ENCODE measurements at places on chromosomes 12 and 14.

DNA sequence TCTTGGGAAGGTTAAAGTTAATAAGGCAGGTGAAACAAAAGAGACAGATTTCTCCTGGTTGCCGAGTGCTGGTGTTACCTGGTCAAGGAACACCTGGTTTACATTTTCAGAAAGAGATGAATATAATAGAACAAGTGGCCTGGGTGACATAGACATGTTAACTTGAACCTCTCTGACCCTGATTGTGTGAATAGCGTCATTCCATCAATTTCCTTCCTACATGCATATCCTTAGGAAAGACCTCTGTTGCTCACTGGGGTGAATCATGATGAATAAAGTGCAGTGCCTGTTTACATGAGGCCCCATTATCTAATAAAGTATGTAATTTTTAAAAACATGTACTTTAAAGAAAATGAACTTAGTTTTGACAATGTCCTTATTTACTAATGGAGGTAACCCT lies 1822.9 kb upstream of the FLRT2 start:
- no peak for DNase-seq

DNA sequence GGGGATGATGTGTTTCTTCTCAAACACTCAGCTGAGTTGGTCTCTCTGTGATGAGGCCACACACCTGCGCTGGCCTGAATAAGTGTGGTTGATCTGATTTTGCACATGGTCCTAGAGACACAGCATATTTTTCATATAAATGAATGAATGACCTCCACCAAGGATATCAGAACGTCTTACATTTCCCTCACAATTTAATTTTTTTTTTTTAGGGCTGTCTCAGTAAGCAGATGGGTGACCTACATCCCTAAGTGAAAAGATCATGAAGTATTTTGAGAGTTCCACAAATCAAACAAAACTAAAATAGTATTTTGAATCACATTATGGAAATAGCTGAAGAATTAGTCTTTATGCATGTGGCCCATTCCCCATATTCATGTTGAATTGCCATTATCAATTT lies 333.7 kb upstream of the TMTC1 start:
- DNase-seq = no peak

DNA sequence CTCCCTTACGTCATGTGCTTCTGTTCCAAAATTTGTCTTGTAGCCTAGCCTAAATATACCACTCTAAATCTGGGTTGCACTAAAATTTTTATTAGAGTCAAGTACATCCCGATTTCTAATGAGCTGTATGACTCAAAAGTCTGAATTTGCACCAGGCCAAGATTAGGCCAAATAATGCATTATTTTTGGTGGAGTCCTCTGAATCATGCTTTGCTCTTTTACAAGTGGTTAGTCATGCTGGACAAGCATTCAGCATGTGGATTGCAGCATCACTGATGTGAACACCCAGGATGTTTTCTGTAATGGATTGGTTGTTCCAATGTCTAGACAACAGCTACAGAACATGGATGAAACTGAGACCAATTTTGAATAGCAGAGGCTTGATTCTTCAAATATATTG lies 23.7 kb downstream of the HEBP1 start:
- DNase-seq = peak; percentile 85

- DNase-seq = no peak
Measured at GRCh38 chr14:72621387-72622065, 272.4 kb downstream of the DPF3 start.

GRCh38 chr14:93005135-93005813 lies 82.3 kb downstream of the CHGA start:
- no peak for DNase-seq

- DNase-seq = peak; percentile 74
Measured at GRCh38 chr12:76266797-76267196, 81.4 kb downstream of the BBS10 start.

DNA sequence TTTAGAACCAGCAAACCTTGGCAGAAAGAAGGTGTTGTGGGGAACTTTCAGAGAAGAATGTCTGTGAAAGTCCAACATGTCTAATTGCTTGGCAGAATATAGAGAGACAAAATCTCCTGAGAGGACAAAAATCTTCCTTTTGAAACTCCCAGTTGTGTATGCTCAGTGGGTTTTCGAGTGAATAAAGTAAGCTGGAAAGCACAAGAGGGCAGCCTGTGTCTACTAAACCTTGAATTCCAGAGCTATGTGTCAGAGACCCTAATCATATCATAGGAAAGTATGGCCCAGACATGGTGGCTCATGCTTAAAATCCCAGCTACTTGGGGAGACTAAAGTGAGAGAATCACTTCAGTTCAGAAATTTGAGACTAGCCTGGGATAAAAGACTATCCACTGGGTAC lies 661.2 kb downstream of the SLC16A7 start:
- DNase-seq = peak; percentile 43

GRCh38 chr12:24113701-24114100 lies 164.2 kb upstream of the SOX5 start:
- no peak for DNase-seq

DNA sequence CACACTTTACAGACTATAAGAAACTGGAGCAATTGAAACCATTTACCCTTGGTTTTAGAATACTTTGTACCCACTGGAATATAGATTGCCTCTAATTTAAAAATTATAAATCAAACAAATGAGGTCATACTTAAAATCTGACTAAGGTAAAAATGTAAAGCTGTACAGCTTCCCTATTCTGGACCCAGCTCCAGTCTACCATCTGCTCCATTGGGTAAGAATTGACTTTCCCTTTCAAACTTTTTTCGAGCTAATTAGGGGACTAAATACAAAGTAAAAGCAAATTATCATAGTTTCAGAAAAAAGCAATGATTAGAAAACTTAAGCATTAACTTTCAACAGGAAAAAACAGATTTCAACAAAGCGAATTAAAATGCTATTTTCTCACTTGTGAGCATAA lies 4.3 kb downstream of the KRR1 start:
- no peak for DNase-seq

- no peak for DNase-seq
Measured at GRCh38 chr12:112852127-112852526, 54.6 kb upstream of the OAS1 start.

GRCh38 chr12:116273813-116274550 lies 3.5 kb downstream of the MED13L start:
- no peak for DNase-seq

- no peak for DNase-seq
Measured at GRCh38 chr12:130438711-130439110, 101.0 kb downstream of the PIWIL1 start.

GRCh38 chr12:56808954-56809353 lies 45.8 kb downstream of the HSD17B6 start:
- peak; percentile 92 for DNase-seq

DNA sequence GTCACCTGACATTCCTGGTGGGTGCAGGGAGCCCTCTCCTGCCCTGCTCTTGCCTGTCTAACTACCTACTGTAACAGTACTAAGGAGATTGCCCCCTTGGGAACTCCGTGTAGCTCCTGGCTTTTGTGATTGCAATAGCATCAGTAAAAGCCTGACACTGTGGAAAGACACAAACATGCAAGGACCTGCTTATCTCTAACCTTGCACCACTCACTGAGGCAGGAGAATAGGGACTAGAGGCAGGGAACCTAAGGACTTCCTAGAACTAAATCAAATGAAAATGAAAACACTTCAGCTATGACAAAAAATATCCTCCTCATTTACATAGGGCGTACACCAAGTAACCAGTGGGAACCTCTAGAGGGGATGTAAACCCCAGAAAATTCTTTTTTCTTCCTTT lies 28.5 kb downstream of the TUBA1A start:
- no peak for DNase-seq

GRCh38 chr12:79298506-79298905 lies 392.3 kb downstream of the PAWR start:
- peak; percentile 6 for DNase-seq

DNA sequence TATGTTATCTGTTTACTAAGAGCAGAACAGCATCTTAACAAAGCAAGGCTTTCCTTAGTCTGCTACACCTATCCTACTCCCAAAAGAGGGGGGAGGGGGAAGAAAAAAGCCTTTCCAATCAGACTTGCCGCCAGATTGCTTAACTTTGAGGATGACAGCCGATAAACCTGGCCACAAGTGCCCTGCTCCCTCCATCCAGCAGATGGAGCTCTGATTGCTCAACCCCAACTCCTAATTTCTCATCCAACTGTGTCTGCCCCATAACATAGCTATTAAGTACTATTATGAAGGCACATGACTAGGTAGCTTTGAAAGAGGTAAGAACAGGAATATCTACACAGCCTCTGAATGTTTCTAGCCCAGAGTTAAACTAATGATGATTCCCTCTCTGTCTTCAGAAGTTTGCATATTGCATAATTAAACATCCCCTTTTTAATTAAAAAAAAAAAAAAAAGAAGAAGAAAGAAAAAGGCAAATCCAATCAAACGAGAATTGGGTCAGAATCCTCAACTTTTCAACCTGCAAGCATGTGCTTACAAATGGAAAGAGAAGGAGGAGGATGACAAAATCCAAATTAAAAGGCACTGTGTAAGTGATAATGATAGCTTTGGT lies 247.4 kb downstream of the GALC start:
- DNase-seq = peak; percentile 66

DNA sequence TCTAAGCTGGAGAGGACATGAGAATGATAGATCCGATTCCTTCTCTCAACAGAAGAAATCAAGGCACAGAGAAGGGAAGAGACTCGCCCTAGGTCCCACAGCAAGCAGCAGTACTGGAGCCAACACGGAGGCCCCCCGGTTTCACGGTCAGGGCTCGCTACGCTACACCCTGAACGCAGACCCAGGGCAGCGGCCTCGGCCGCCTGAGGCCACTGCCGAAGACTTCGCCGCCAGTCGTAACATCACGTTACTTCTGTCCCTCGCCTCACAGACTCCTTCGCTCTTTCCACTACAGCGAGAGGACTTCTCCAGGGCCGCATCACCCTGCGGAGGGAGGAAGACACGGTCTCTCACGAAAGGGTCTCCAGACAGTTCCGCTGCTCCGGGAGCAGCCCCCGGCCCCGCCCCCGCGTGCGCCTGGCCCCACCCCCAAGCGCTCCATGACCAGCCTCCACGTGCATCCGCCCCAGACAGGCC lies 411 bp upstream of the DCAF4 start:
- no peak for DNase-seq

- DNase-seq = no peak
Measured at GRCh38 chr14:68449561-68450181, 343.2 kb downstream of the ZFP36L1 start.

DNA sequence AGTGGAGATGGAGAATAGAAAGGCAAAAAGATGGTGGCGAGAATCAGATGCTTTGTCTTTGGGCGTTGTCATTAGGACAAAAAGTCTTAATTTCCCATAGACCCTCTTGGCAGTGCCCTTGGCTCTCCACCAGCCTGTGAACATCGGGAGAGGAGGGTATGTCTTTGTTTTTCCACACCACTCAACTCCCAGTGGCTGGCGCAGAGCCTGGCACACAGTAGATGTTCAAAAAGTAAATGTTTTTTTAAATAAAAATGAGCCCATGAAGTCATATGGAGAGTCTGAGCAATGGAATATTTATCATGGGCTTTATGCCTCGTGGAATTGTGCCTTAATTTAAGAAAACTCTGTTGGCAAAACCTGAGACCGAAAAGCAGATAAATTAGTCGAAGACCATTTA lies 90.4 kb downstream of the SRGAP1 start:
- DNase-seq = no peak

- DNase-seq = no peak
Measured at GRCh38 chr12:1173781-1174617, 183.0 kb downstream of the ERC1 start.

- DNase-seq = no peak
Measured at GRCh38 chr12:77087427-77087826, 22.1 kb upstream of the E2F7 start.

DNA sequence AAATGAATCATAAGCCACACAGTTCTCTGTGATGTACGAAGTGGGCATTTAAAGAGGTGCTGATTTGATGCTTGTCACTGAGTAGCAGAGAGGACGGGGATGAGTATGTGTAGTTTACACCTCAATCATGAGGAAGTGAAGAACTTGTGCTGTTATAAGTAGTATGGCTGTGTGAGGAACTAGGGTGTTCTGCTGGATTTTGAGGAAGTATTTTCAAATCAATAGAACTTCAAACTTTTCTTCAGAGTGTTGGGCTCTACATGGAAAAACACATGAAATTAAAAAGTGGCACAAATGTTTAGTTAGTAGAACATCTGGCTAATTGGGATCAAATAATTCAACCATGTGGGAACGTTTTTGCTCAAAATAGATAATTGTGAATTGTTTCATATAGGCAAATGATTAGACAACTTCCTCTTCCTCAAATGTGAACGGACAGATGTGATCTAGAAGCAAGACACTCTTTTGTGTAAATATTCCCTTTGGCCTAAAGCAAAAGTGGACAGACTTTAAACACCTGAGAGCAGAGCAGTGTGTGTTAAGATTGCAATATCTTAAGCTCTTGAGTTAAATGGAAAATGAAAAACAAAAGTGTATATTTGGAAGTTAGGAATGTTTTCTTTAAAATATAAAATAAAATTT lies 168.5 kb downstream of the NAV3 start:
- no peak for DNase-seq

DNA sequence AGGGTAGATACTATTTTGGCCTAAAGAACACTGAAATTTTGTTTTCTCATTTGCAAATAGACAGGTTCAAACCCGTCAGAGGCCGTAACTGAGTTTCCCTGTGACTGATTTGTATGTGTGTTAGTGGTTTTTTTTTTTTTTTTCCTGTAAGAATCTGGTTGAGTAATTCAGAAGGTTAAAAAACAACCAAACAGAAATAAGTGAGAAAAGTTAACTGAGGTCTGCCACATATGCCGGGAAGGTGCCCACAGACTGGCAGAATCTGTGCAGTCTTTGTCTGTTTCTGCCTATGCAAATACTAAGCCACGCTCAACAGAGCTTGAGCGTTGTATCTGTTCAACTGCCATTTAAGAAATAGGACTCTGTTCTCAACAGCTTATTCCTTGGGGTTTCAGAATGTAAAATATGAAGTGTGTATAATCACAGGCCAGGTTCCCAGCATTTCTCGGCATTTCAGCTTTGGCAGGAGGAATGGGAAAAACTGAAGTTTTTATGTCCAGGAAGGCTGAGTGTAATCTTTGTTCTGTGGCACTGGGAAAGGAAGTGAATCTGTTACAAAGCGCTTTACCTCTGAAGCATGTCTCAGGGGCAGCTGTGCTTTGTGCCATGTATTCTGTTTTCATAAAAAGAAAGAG lies 181.9 kb downstream of the PRKCH start:
- DNase-seq = peak; percentile 80

DNA sequence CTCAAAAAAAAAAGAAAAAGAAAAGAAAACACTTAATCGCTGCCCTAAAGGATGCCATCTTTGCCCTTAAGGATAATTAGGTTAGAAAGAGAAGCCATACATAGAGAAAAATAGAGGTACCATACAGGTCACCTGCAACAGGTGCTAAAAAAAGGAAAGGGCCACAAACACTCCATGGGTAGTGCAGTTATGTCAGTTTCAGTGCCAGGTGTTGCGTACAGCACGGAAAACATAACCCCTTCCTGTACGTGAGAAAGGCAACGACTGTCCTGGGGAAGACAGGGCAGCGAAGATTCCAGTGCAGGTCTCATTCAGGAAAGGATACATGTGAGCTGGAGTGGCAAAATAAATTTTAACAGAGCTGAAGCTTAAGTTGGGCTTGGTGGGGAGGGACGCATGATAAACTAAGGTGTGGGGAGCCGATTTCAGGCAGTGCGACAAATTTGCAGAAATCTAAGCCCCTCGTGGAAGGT lies 553 bp upstream of the DAZAP2 start:
- no peak for DNase-seq

- no peak for DNase-seq
Measured at GRCh38 chr12:607541-608001, 55.7 kb downstream of the NINJ2 start.

- no peak for DNase-seq
Measured at GRCh38 chr12:132603240-132604150, 6.9 kb downstream of the LRCOL1 start.
